ENCODE measurements at places on chromosomes 5 and 9.

- H3K27ac ChIP-seq = no peak overlapping the region
- H3K4me1 ChIP-seq = no peaks in the 10 kb centered on the region
- DNase-seq = no peak
- H3K36me3 ChIP-seq = no peaks in the 10 kb centered on the region
These were observed 475.0 kb upstream of the ZNF462 start for GRCh38 chr9:106387965-106388364.

DNA sequence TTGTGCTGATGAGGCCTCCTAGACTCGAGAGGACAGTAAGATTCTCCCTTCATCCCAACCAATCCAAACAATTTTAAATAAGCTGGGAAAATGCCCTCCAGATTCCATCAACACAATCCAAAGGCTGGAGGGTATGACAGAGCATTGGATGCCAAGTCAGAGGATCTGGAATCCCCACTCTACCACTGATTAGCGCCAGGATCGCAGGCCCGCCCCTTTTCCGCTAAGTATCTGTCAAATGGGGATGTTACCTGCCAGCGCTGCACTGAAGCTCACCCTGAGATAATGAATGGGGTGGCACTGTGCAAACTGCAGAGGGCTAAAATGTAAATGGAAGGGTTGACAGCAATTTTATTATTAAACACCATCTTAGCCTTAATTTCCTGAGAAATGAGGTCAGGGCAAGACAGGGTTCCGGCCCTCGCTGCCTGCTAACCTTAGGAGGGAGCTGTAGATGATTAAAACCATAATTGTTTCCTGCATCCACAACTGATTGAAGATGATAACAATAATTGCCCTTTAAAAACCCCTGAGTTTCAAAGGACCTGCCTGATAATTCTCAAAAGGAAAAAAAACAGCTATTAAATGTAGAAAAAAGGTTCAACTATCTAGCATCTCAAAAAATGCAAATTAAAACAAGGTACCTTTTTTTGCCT is 31.6 kb upstream of the GABBR2 start:
- no peaks in the 10 kb centered on the region for H3K27me3 ChIP-seq
- no peaks in the 10 kb centered on the region for H3K36me3 ChIP-seq
- no peaks in the 10 kb centered on the region for H3K4me1 ChIP-seq
- H3K27ac ChIP-seq = no peak overlapping the region
- DNase-seq = no peak

DNA sequence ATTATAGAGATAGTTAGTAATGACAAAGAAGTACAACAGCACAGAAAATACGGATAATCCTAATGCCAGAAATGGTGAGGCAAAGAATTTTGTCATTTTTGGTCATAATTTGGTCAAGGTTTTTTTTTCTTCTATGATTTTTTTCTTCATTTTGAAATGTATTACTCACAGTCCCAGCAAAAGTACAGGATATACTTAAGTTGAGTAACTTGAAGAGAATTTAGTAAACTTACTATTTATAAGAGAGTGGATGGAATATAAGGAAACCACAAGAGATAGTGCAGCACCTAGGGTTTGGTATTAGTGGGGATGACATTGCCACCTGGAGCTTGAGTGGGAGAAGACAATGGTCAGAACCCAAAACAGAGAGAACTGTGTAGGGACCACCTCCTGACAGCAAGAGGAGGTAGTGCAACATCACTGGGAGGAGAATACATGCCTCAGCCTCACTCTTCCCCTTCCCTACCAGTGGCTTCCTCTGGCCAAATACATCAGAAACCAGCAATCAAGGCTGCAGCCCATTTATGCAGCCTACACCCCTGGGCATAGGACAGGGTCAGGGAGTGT is 434.5 kb upstream of the TRPC7 start:
- no peaks in the 10 kb centered on the region for H3K36me3 ChIP-seq
- H3K4me3 ChIP-seq = no peak overlapping the region
- no peaks in the 10 kb centered on the region for H3K27me3 ChIP-seq
- H3K27ac ChIP-seq = no peak overlapping the region
- H3K4me1 ChIP-seq = no peaks in the 10 kb centered on the region

DNA sequence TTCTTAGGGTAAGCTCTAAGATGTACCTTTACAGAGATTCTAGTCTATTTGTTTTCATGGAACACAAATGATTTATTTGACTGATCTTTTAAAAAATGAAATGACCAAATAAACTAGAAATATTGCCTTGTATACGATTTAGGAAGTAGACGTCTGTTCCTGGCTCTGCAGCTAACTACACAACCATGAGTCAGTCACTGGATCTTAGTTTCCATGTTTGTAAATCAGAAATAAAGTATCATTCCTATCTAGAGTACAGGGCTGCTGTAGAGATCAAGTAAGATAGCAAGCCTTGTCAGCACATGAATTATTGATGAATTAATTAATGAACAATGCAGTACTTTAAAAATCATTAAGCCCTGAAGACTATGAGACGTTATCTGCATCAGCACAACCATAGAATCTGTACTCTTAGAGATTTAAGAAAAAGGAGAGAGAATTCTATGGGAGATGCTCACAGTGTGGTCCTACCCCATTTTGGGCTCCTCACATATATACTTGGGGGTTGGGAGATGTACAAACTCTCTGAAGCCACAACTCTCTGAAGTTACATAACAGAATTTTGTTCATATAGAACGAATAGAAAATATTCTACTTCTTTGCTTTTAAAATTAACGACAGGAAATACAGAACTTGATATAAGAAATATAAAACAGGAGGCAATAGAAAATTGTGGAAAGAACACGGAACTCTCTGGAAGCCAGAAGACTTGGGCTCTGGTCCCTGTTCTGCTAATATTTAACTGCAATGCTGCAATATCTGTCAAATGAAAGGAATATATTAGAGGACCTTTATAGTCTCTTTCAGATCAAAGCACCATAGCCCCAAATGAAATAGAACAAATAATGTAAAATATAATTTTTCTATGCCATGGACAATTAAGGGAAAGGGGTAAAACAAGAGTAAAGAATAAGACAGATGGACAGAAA is 48.4 kb upstream of the HNRNPA0 start:
- H3K4me1 ChIP-seq = no peaks in the 10 kb centered on the region
- no peak overlapping the region for H3K27ac ChIP-seq
- H3K36me3 ChIP-seq = no peaks in the 10 kb centered on the region
- H3K4me3 ChIP-seq = no peak overlapping the region

DNA sequence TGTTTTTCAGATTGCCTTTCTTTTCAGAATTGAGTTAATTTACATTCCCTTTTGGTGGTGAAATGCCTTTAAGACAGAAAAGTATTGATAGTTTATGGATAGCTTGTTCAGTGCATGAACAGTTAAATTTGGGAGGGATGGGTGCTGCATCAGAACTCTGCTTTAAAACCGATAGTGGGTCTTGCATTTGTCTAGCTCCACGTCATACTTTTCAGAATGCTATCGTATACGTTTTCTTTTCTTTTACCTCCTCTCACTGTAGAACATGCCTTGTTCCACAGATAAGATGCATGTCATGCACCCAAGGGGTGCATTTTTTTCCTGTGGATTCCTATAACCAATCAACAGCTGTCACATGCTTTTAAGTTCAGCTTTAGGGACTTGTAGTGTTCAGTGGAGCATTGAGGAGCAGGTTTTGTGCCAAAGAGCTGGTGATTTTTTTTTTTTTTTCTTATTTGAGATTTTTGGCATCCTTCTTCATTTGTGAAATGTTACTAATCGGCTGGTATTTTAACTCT is 2.3 kb downstream of the SLC44A1 start:
- no peaks in the 10 kb centered on the region for H3K27me3 ChIP-seq
- no peak for DNase-seq
- H3K36me3 ChIP-seq = no peaks in the 10 kb centered on the region
- no peak overlapping the region for H3K4me3 ChIP-seq

DNA sequence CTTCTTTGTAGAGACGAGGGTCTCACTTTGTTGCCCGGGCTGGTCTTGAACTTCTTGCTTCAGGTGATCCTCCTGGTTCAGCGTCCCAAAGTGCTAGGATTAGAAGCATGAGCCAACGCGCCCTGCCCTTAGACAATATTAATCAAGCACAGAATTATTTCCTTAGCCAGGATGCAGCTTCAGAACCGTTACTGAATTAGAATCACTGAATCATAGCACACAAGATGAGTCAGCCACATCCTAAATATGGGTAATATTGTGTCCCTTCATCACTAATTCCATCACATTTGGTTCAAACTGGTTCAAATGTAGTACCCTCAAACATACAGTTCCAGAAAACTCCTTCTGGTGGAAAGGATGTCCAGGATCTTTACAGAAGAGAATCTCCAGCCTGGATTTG is 82.7 kb downstream of the BNC2 start:
- H3K36me3 ChIP-seq = no peaks in the 10 kb centered on the region
- no peaks in the 10 kb centered on the region for H3K27me3 ChIP-seq
- no peak for DNase-seq
- H3K4me3 ChIP-seq = no peak overlapping the region
- peaks cover 7% of the 10 kb centered on the region for H3K4me1 ChIP-seq
- H3K27ac ChIP-seq = no peak overlapping the region

DNA sequence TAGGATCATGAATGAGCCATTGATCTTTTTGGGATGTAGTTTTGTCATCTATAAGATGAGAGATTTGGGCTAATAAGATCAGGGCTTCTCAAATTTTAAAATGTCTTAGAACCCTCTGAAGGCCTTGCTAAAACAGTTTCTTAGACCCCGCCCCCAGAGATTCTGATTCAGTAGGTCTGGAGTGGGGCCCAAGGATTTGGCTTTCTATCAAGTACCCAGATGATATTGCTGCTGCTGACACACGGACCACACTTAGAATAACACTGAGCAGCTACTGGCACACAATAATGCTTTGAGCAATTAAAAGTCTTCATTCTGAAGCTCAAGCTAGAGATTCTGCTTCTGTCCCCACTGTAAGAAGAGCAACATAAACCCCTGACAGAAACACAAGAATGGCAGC is 216.7 kb downstream of the SMARCA2 start:
- no peak overlapping the region for H3K27ac ChIP-seq
- no peak overlapping the region for H3K4me3 ChIP-seq
- peaks cover 14% of the 10 kb centered on the region for H3K4me1 ChIP-seq
- no peak for DNase-seq
- no peaks in the 10 kb centered on the region for H3K27me3 ChIP-seq
- H3K36me3 ChIP-seq = no peaks in the 10 kb centered on the region

GRCh38 chr5:158952248-158952545 is 147.5 kb downstream of the EBF1 start:
- no peaks in the 10 kb centered on the region for H3K27me3 ChIP-seq
- no peak overlapping the region for H3K27ac ChIP-seq
- no peak overlapping the region for H3K4me3 ChIP-seq
- peaks cover 7% of the 10 kb centered on the region for H3K4me1 ChIP-seq

DNA sequence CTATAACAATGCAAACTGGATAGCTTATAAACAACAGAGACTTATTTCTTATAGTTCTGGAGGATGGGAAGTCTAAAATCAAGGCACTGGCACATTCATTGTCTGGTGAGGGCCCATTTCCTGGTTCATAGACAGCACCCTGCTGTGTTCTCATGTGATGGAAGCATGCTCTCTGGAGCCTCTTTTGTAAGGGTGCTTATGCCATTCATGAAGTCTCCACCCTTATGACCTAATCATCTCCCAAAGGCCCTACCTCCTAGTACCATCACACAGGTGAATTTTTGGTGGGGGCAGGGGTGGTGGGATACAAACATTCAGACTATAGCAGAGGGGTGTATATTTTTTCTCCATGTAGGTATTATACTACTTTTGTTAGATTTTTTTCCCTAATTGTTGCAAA is 92.4 kb downstream of the UNC13B start:
- no peaks in the 10 kb centered on the region for H3K4me1 ChIP-seq
- H3K4me3 ChIP-seq = no peak overlapping the region
- no peak for DNase-seq
- no peaks in the 10 kb centered on the region for H3K27me3 ChIP-seq

DNA sequence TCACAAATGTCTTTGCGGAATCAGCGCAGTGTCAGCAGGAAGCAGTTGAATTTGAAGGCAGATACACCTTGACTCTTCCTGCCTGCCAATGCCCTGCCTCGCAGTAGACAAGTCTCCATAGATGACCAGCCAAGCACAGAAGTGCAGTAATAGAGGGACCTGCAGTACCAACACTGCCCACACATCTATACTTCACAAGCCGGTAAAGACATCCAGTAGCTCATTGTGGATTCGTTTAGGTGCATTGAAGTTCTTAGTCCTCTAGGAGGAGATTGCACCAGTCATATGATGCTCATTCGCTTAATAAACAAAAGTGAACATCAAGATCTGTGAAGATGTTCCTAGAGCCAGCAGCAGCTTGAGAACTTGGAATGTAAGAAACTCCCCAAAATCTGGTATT is 7.1 kb upstream of the IFNA2 start:
- H3K4me3 ChIP-seq = no peak overlapping the region
- no peak for DNase-seq
- H3K4me1 ChIP-seq = peaks cover 7% of the 10 kb centered on the region
- no peak overlapping the region for H3K27ac ChIP-seq
- no peaks in the 10 kb centered on the region for H3K36me3 ChIP-seq
- no peaks in the 10 kb centered on the region for H3K27me3 ChIP-seq

DNA sequence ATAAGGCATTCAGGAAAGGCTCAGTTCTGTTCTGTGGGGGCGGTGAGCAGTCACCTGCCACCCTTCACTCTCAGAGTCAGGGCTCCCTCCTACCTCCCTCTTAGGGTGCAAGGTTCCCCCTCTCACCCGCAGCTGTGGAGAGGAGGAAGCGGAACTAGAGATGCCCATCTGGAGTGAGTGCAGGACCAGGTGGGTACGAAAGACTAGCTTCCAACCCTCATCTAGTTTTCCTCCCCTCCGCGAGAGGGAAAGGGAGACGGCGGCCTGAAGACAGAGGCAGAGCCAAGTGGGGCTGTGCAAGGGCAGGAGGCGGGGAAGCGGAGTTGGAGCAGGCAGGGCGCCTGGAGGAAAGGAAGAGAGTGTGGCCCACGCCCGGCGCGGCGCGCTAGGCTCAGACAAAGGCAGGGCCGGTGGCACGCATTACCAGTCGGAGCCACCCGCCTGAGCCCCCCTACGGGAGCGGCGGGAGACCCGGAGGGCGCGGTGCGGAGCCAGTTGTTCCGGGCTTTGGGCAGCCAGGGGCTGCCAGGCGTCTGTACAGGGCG is 7.3 kb downstream of the PRR7 start:
- DNase-seq = no peak
- H3K36me3 ChIP-seq = no peaks in the 10 kb centered on the region
- H3K27me3 ChIP-seq = no peaks in the 10 kb centered on the region
- H3K4me3 ChIP-seq = peak overlapping the region; percentile 63
- H3K27ac ChIP-seq = peak overlapping the region; percentile 74

DNA sequence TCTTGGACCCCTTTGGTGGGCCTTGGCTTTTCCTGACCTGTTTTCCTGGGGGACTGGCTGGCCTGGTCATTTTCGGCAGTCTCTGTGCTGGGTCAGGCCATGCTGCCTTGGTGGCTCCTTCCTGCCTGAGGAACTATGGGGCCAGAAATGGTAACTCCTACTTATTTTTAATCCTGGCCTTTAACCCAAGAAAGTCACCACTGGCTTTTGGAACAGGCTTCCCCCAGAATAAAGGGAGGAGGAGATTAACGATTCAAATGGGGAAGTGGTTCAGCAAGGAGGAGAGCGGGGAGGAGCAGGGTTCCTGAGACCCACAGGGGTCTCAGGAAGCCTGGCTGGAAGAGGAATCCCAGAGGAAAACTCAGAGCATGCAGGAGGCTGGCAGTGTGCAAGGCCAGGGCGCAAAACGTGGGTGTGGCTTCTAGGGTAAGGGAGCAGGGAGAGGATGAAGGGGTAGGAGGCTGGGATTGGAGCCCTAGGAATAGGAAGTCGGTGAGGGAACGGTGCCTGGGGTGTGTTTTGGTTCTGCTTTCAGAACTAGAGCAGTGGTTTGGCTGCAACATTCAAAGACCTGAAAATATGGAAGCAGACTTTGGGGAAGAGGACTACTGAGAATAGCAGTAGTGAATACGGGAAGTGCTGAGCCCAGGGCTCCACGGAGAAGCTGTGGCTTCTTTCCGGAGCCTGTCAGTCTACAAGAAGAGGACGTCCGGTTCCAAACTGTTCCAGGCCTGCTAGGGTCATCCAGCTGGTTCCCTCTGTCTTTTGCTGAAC is 271.1 kb upstream of the KLF4 start:
- no peak for DNase-seq
- no peak overlapping the region for H3K4me3 ChIP-seq
- H3K4me1 ChIP-seq = no peaks in the 10 kb centered on the region
